Stimulated activated CD4-positive, alpha-beta T cell treated with anti-CD3 and anti-CD28 coated beads, Interleukin-1b, Interleukin-23, amount 100 ng/mL, for 24 hours (primary cell): ENCODE measurements at places on chromosomes 1 and 21.
A peak's percentile ranks its signal among the peaks of the same experiment; 100 is the strongest.

DNA sequence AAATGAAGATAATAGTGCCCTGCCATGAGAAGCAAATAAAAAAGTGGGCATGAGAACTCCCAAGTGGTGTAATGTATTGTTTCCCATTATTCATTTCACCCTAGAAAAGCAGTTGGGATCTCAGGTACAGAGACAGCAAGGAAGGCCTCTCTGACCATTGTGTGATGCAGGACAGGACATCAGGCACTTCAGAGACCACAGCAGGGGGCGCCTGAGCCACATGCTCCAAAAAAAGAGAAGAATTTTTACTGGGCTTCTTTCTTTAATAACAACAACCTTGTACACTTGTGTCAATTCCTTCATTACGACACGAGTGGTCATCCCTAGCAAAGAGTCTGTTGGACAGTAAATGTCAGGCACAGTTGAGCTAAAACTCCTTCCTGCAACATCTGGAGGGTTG is 533.3 kb downstream of the OMA1 start:
- no peak for DNase-seq

- DNase-seq, result no peak
Observed at GRCh38 chr1:32498751-32499150, 33.9 kb downstream of the ZBTB8B start.

DNA sequence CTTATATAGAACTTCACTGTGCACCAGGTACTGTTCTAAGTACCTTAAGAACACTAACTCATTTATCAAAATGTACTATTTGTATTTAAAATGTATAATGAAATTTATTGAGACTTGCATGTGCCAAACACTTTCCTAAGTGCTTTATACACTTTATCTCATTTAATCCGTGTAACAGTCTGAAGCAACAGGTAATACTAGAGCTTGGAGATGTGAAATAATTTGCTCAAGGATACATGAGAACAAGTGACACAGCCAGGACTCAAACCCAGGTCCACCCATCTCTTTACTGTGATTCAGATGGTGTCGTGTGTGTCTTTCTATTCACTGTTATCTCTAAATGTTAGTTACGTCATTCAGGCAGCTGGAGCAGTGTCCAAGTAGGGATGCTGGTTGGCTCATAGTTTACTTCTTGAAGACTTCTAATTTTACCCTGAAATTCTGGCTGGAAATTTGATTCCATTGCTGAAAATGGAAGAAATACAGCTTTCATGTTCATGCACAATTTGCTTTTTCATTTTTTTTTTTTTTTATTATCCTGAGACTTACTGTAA is 169.7 kb upstream of the UBE2U start:
- DNase-seq, result no peak

DNA sequence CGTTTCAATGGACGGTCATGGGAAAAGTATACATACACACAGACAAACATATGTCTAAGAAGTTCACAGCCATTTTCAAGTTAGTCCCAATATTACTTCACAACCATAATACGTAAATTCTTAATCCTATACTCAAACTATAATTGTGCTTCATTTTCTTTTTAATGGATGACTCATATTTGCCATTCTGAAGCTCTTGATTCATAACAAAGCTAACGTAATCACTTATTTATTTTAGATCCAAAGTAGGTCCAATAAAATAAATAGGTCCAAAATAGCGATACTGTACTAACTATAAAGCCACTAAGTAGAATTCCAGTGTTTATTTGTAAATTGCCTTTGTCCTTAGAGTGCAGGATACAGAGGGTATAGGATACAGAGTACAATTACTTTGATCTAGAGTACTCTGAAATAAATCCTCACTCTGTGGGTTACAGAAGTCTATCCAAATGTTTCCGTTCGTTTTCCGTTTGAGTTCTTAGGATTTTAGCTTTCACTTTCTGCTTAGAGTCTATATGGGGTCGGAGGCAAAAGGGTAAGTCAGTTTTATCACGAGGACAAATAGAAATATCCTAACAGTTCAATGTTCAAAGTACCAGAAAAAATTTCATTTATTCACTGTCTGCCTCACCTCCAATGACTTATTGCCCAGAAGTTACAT is 8.8 kb upstream of the C1orf115 start:
- no peak for DNase-seq

DNA sequence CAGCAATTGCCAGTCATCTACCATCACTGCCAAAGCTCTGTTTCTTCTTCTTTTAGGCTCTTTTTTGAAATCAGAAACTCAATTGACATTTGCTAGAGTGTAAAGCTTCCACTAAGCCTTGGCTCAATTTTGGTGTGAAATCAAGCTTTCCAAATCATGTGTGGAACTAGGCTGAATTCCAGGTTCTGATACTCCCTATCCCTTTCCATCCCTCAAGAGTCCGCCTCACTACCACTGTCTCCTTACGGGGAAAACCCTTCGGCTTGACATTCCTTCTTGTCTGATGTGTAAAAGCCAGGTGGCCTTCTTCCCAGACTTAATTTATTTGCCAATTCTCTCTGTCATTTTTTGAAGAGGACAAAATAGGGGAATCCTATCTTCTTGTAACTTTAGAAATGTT is 47.2 kb upstream of the PRMT6 start:
- no peak for DNase-seq

GRCh38 chr1:204685236-204686006 is at the start of gene LRRN2:
LRRN2 (minus strand) TSS chr1:204685738; CDS start chr1:204619992, 65,746 bp downstream.
- no peak for DNase-seq

GRCh38 chr1:43991200-43991475 is 261 bp upstream of the CCDC24 start:
- no peak for DNase-seq

DNA sequence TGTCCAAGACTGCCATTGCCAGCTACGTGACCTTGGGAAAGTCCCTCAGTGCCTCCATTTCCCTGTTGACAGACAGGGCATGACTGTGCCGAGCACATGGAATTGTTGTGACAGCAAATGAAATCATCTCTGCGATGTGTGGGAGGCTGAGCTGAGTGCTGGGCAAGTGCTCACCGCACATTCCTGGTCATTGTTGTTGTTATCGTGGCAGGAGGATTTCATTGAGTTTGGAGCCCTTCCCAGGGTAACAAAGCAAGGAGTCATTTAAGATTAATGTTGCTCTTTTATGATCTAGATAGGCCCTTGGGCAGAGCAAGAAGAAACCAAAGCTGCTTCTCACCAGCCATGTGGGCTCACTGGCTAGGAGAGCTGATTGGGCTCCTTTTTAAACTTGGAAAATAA is 39.6 kb upstream of the ITPKB start:
- DNase-seq, result no peak

- no peak for DNase-seq
Observed at GRCh38 chr1:156366378-156367166, 2.4 kb upstream of the RHBG start.

DNA sequence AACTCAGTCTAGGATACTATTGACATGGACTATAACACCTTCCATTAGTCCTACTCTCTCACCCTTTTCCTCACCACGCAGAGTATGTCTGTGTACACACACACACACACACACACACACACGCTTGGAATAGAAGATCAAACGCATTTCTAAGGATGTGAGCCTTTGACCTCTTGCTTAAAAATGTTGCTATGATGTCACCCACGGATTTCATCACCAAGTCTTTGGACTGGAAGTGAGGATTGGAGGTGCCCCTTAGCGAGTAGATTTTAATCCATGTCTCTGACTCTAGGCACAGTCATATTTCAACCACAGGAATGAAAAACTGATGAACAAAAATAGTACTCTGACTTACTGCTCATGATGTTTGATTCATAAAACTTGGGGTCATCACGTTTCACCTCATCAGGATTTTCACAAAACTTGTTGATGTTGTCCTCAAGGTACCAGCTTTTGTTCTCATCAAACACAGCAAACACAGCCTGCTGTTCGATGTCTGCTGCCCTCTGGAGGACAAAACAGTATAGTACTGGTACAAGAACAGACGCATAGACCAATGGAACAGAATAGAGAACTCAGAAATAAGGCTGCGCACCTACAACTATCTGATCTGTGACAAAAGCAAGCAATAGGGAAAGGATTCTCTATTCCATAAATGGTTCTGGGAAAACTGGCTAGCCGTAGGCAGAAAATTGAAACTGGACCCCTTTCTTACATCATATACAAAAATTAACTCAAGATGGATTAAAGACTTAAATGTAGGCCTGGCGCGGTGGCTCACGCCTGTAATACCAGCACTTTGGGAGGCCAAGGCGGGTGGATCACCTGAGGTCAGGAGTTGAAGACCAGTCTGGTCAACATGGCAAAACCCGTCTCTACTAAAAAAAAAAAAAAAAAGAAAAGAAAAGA is 39.9 kb downstream of the F5 start:
- peak; percentile 10 for DNase-seq

GRCh38 chr1:175512637-175513412 is 230.6 kb downstream of the TNR start:
- no peak for DNase-seq

- no peak for DNase-seq
Observed at GRCh38 chr1:197733324-197733723, 42.0 kb downstream of the DENND1B start.

DNA sequence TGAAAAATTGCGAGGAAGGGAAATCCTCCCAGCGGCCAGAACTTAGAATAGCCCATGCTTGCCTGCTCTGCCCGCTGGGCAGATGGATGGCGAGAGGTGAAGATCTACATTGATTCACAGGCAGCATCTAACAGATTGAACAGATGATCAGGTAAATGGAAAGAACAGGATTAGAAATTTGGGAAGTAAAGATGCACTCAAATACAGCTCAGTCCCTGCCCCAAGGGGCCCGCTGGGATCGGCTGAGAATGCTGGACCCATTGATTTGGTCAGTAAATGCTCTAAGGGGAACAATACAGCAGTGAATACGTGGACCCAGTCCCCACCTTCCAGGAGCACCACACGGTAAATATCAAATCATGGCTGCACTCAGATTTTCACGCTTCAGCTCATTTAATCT is 248.2 kb downstream of the MATN1 start:
- no peak for DNase-seq

DNA sequence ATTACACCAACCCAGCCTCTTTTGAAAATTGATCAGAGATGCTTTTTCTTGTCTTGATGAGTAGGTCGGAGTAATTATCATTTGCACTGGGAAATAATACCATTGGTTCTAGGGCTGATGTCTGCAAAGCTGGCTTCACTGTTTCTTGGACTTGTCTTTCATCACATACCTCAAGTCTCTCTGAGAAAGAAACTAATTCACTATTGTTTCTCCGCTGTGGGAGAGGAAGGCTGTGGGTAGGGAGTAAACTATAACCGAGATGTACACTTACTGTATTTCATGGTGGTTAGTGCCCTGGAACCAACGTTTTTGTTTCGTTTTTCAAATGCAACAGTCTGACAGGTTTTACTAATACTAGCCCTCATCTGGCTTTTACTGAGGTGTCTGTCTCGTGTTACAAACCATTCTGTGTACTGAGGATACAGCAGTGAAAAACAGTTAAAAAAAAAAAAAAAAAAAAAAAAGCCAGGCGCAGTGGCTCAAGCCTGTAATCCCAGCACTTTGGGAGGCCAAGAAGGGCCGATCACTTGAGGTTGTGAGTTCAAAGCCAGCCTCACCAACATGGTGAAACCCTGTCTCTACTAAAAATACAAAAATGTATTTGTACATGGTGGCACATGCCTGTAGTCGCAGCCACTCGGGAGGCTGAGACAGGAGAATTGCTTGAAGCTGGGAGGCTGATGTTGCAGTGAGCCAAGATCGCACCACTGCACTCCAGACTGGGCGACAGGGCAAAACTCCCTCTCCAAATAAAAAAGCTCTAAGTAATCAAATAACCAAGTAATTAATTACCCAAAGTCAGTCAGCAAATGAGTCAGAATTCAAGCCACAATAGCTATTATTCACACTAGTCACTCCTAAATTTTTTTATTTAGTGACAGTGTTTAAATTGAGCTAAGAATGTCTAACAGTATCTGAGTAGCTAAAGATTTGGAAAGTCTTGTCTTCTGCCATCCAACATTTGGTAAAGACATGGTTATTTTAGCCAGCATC is 23.3 kb downstream of the TOMM20 start:
- DNase-seq, result no peak

- DNase-seq, result no peak
Observed at GRCh38 chr1:13770743-13771142, 70.8 kb downstream of the PRDM2 start.

GRCh38 chr1:183630748-183631147 is 4.8 kb downstream of the ARPC5 start:
- no peak for DNase-seq

- no peak for DNase-seq
Observed at GRCh38 chr21:18235545-18235944, 9.1 kb upstream of the CHODL start.

GRCh38 chr1:115068826-115069585 is 20.3 kb downstream of the TSPAN2 start:
- DNase-seq, result no peak

- DNase-seq, result no peak
Observed at GRCh38 chr1:50996083-50996482, 26.0 kb downstream of the CDKN2C start.

DNA sequence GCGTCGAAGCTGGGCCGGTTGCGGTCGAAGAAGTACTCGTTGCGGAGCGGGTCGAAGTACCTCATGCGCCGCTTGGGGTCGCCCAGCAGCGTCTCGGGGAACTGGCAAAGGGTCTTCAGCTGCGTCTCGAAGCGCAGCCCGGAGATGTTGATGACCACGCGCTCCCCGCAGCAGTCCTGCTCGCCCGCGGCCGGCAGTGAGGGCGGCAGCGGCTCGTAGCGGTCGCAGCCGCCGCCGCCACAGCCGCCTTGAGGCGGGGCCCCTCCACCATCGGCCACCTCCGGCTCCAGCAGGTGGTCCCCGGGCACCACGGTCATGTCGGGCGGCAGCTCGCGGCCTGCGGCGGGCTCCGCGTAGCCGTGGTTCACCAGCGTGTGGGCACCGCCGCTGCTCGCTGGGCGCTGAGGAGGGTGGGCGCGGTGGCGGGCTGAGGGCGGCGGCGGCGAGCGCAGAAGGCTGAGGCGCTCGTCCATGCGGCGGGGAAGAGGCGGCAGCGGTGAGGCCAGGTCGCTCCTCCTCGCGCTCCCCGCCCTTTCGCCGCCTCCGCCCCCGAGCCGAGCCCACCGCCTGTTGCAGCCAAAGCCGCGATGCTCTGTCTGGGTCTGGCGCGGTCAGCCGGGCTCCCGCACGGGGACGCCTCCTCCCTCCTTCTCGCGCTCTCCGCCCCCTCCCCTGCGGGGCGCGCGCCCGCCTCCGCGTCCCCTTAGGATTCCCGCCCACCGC is at the start of gene KCNA3:
TSS of gene KCNA3 (minus strand) at position 604 of the 723 bp plus-strand sequence. CDS start at position 473, 131 bp downstream.
- no peak for DNase-seq
